ENCODE measurements at places on chromosomes 1 and 21. TPM values are rescaled to one million over a fixed set of nuclear protein-coding genes. Genes with fewer than 3 reads are reported as not detected.

- no peak for DNase-seq
Measured at GRCh38 chr1:83516369-83516768, 482.6 kb downstream of the TTLL7 start.

- no peak for DNase-seq
Measured at GRCh38 chr1:210098356-210098755, 134.2 kb upstream of the SERTAD4 start.

FMN2 gene
- total RNA-seq = 0.09 TPM

TMEM51 gene
- 5.4 TPM for total RNA-seq

- no peak for DNase-seq
Measured at GRCh38 chr1:228151180-228151925, 1.6 kb downstream of the GJC2 start.

- DNase-seq = no peak
Measured at GRCh38 chr1:41870076-41870562, 48.6 kb downstream of the HIVEP3 start.

ZNHIT6 gene
- 10.2 TPM for total RNA-seq

- no peak for DNase-seq
Measured at GRCh38 chr1:1223321-1223720, 8.5 kb downstream of the SDF4 start.

LCE1C gene
- total RNA-seq = not detected

SYCP1 gene
- total RNA-seq = not detected

GRCh38 chr1:38000529-38001455 lies 4.5 kb downstream of the FHL3 start:
- DNase-seq = no peak

ADGRB2 gene
- total RNA-seq = 11.8 TPM

DNA sequence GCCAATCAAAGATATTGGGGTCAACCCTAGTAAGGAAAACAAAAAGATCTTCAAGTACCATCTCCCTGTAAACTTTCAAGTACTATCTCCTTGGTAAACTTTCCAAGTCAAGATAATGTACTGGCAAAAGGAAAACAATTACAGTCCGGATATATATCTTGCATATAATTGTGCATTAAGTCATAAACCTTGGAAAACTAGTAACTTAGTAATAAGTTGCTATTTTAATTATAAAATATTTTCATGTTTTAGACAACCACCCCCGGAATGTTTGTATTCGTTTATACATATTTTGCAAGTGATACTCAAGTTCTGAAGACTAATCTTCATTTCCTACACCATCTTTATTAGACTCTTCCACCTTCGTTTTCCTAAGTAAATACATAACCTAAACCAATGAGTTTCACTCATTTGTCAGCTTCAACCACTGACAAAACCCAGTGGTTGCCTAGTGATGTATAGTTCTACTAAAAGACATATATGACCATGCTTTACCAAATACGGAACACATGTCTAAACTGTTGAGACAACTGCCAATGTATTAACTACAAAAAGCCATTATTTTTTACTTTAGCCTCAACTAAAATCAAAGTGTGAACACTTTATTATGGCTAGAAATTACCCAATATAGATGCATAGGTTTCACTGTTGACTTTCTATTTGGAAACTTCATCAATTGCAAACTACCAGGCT lies 1.7 kb downstream of the AKT3 start:
- no peak for DNase-seq

IL24 gene
- total RNA-seq = not detected

DNA sequence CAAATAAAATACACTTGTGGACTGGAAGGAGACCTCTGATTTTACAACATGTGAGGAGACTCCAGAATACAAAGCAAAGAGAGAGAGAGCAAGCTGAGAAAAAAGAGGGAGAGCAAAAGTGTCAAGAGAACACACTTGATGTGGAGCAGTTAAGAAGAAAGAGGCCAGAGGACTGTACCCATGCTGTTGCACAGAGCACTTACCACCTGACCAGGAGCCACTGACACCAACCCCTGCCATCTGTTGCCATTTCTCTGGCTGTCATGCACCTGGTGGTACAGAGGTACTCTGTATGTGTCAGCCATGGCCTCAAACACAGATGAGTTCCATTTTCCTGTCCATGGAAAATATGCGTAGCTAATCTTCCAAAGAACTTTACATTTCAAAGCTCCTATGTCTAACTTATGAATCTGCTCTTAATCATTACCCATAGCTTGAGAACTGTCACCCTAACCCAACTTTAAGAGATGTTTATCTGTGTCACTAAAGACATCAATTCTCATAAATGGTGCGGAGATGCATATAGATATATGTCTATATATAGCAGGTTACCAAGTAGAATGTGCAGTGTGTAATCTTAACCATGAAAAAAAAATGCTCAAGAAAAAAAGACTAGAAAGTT lies 32.8 kb upstream of the ABCD3 start:
- DNase-seq = no peak

DNA sequence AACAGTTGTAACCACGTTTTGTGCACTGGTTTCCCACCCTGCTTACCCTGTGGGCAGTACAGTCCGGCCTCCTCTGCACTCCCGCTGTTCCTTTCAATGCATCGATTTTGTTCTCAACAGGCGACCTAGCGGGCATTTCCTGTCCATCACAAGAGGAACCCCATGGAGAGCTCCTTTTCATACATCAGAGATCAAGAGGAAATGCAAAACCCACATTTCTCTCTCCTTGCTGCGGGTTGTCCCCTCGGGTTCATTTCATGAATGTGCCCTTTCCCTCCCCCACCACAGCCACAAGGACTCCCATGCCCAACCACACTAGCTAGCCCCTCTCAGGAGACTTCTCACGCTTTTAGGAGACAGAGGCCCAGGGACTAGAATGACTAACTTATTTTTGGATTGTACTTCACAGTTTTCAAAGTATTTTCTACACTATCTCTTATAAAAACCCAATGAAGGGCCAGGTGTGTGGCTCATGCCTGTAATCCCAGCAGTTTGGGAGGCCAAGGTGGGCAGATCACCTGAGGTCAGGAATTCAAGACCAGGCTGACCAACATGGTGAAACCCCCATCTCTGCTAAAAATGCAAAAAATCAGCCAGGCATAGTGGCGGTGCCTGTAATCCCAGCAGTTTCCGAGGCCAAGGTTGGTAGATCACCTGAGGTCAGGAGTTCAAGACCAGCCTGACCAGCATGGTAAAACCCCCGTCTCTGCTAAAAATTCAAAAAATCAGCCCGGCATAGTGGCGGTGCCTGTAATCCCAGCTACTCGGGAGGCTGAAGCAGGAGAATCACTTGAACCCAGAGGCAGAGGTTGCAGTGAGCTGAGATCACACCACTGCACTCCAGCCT lies 18.4 kb downstream of the ATP1A4 start:
- no peak for DNase-seq

- DNase-seq = no peak
Measured at GRCh38 chr1:178784131-178784536, 59.1 kb downstream of the RALGPS2 start.
